ENCODE measurements at places on chromosomes 1 and 21. TPM values are rescaled to one million over a fixed set of nuclear protein-coding genes. Genes with fewer than 3 reads are reported as not detected.

GRCh38 chr21:29396951-29397455, 98.3 kb downstream of the BACH1 start:
- no peak for DNase-seq

The RPTN gene
- total RNA-seq, result not detected

DNA sequence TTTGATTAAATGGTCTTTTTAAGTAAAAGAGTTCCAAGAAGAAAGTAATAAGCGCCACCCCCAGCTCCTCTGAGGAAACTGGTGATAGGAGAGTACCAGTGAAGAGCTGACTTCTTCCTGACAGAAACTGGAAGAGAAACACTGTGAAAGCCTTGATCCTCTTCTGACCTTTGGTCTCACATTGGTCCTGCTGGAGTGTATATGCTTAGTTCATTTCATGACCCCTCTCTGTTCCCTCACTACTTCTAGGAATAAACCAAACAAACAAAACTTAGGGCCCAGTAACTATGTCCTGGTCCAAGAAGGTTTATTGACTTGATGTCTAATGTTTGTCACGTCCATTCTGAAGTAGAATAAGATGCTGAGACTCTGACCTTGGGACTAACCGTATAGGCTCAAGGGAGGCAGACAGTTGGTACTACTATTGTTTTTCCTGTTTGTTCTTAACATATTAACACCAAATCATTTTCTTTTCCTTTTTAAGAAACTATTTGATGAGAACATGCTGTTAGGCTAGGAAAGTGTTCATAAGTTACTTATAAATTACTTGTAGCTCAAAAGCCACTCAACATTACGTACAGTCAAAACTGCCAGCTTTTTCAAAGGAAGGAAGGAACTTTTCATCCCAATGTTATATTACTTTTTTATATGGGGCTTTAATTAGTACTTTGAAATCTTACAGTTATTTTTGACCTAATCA, 57.9 kb downstream of the MIER1 start:
- no peak for DNase-seq

The KRTAP13-2 gene
- total RNA-seq, result not detected

DNA sequence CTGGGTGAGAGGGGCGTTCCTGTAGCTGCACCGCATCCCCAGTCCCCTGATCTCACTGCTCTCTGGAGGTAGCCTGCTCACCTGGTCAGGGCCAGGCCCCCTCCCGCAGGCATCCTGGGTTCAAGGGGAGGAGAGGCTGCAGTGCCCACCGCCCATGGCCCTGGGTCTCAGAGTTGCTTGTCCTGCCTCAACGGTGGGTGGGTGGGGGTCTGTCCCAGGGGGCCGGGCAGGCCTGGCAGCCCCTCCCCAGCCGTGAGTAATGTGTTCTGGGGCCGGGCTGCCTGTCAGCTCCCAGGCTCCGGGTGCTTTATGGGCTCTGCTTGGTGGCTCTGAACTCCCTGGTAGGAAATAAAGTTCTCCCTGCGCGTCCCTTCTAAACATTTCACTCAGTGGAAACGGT, 126.9 kb downstream of the CASZ1 start:
- no peak for DNase-seq

DNA sequence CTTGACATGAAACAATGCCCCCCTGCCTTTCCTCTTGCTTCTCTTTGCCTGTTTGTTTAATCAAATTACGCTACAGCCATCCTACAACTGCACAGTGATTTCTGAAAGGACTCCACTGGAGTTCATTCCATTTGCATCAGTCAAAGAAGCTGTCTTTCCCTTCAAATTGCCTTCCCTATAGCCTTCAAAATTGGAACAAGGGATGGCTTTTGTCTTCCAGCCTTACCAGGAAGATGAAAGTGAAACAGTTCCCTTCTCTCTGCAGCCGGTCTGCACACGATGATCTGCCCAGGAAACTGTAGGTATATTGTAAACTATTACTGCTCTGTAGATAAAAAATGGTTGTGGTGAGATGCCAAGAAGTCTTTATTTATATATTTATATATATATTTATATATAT, 65.6 kb upstream of the ETS2 start:
- DNase-seq, result no peak

- no peak for DNase-seq
Measured at GRCh38 chr1:52332411-52332810, 33.6 kb downstream of the CC2D1B start.

All from thoracic aorta (tissue), 2 donors.